ENCODE measurements at places on chromosomes 16 and 17. TPM values are rescaled to one million over a fixed set of nuclear protein-coding genes. Genes with fewer than 3 reads are reported as not detected.

Gene CENPN
- total RNA-seq = 64.0 TPM

Gene RND2
- total RNA-seq = 0.07 TPM

Gene TTLL6
- 0.55 TPM for total RNA-seq

Gene HLF
- total RNA-seq = 0.14 TPM

Gene KRTAP9-2
- not detected for total RNA-seq

Gene CCDC47
- 149 TPM for total RNA-seq

Gene RFWD3
- total RNA-seq = 37.1 TPM

Gene CCDC200
- 0.12 TPM for total RNA-seq

Gene PNMT
- not detected for total RNA-seq

Gene CEMP1
- total RNA-seq = not detected

Gene APOBR
- 0.06 TPM for total RNA-seq

Gene CLDN7
- total RNA-seq = 3.0 TPM

Gene KIF18B
- total RNA-seq = 32.9 TPM

Data from A549 treated with Hydrocortisone at 1 μM for 4 hours (cell line).